ENCODE measurements at places on chromosomes 5 and 9.

DNA sequence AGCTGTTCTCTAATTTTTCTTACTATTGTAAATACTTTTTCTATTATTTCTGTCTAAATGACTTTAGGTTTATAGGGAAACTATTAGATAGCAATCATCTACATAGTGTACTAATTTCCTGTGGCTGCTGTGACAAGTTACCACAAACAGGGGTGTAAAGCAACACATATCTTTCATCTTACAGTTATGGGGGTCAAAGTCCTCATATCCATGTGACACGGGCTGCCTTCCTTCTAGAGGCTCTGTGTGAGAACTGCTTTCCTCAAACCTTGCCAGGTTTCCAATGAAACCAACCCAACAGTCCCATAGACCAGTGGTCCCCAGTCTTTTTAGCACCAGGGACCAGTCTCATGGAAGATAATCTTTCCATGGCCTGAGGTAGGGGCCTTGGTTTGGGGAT is 189.1 kb downstream of the ROR2 start:
- no peak for DNase-seq

DNA sequence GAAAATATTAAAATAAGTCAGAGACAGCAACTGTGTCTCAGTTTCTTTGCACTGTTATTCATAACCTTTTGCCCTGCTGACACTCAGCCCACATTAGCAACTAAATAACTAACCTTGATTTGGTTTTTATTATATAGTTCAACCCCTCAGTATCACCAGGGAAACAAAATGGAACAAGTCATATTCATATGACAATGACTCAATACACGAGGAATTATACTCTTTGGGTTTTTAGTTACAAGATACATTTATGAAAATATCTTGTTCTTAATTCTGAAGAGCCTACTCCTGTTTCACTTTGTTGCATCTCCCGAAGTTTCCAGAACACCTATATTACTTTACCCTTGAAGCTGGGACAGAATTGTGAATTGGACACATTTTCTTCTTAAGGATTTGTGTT is 845.4 kb downstream of the EFNA5 start:
- DNase-seq, result no peak

DNA sequence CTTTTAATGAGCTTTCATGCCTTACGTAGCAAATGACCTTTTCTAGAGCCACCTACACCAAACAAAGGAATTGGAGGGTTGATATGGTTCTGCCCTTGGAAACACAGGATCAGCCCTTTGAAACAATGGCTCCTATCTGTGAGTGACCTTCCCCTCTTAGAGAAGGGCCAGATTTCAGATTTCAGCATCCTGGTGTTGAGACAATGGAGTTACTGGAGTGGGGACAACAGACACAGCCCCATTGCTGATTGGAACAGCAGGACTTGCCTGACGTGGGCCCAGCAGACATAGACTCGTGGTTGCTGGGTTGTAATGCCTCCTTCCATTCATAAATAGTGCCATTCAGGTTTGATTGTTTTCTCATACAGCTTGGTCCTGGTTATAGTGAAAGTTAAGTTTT is 96.0 kb downstream of the GALNT10 start:
- DNase-seq, result no peak

GRCh38 chr9:99079542-99079941 is 25.4 kb upstream of the TGFBR1 start:
- no peak for DNase-seq

DNA sequence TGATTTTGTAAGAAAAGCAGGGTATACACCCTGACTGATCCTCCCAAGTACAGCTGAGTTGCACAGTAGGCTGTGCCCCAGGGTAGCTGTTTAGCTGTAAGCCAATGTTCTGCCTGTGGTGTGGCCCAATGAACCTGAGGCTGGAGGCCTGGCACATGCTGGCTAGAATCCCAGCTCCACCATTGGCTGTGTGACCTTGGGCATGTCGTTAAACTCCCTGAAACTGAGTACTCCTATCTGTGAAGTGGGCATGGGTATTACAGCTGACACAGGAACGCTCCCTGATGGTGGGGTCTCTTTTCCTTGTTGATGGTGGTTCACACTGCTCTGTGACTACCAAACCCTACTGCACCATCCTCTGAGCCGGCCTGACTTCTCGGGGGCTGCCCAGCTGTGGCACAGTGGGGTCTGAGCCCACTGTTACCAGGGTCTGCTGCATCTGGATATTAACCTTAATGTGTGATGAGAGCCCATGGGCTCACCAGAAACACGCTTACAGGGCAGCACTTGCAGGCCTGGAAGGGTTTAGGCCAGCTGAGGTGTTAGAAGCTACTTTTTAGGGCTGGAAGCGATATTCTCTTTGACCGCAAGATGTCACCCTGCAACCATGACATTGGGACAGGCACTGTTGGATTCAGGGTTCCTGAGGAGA is 7.0 kb upstream of the GADD45G start:
- no peak for DNase-seq

GRCh38 chr5:10563945-10564837 is at the start of gene ANKRD33B:
Gene ANKRD33B, plus strand, starts transcription at chr5:10564070. Its CDS starts 398 bp downstream, at chr5:10564468.
- DNase-seq, result no peak

DNA sequence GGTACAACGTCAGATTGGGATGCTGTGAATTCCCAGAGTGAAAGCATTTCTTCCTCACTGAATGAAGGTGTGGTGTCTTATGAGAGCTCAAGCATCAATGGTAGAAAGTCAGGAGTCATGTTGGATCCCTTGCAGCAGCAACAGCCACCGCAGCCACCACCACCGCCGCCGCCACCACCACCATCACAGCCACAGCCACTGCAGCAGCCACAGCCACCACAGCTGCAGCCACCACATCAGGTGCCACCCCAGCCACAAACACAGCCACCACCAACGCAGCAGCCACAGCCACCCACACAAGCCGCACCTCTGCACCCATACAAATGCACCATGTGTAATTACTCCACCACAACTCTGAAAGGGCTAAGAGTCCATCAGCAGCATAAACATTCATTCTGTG is 62.4 kb downstream of the ZNF462 start:
- DNase-seq, result no peak

DNA sequence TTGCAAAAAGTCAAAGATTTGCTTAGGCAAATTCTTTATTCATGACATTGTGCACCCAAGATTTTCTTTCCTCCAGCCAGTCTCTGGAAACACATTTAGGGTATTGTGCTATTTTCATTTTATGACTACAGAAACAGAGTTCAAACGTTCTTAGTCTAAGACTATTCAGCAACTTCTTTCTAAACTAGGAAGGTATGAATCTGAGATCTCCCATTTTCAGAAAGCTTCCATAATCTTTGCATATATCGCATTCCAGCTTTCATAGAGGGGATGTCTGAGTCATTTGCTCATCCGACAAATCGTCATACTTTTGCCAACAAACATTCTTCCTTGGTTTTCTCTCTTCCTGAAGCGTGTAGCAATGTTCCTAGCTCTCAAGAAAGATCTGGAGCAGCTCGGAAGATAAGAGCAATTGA is 1.6 kb upstream of the PAPPA start:
- peak; percentile 7 for DNase-seq

GRCh38 chr9:17942498-17942897 is 363.6 kb downstream of the SH3GL2 start:
- no peak for DNase-seq

GRCh38 chr5:87674235-87674634 is 261.5 kb upstream of the CCNH start:
- no peak for DNase-seq

DNA sequence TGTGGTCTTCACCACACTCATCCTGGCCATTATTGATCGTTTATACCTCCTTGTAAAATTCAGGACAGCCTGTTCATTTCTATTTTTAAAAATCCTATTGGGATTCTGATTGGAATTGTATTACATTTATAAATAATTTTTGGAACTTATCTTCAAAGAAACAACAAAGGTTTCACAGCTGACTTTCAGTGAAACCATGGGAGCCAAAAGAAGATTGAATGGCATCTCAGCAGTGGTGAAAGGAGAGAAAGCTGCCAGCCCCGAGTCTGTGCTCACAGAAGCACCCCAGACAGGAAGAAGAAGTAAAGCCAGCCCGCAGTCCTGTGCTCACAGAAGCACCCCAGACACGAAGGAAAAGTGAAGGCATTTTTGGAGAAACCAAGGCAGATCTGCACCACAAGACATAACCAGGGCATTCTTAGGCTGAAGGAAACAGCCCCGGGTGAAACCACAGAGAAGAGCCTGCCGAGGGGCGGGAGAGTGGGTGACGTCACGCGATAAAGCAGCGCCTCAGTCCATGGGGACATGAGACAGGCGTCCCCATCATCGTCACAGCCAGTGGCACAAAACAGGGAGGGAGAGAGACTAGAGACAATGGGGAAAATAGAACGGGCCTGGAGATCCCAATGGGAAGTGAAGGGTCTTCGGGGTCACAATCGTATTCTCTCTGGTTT is 42.5 kb upstream of the SLC9A3 start:
- DNase-seq, result no peak

DNA sequence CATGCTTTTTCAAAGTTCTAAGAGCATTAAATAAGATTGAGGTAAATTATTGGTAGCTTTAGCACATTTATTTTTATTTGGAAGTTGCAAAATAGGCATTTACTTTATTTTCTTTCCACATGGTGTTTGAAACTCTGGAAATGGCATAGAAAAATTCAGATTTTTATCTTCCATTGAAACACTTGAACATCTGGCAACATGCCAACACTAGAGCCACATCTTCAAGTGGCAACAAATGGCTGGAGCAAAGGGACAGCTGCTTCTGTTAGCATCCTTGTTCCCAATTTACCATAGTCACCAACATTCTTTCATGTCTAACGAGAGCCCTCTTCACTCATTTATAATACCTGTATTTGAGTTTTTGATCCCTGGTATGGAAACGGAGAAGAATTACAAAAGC is 539.9 kb downstream of the ZNF608 start:
- DNase-seq, result no peak

DNA sequence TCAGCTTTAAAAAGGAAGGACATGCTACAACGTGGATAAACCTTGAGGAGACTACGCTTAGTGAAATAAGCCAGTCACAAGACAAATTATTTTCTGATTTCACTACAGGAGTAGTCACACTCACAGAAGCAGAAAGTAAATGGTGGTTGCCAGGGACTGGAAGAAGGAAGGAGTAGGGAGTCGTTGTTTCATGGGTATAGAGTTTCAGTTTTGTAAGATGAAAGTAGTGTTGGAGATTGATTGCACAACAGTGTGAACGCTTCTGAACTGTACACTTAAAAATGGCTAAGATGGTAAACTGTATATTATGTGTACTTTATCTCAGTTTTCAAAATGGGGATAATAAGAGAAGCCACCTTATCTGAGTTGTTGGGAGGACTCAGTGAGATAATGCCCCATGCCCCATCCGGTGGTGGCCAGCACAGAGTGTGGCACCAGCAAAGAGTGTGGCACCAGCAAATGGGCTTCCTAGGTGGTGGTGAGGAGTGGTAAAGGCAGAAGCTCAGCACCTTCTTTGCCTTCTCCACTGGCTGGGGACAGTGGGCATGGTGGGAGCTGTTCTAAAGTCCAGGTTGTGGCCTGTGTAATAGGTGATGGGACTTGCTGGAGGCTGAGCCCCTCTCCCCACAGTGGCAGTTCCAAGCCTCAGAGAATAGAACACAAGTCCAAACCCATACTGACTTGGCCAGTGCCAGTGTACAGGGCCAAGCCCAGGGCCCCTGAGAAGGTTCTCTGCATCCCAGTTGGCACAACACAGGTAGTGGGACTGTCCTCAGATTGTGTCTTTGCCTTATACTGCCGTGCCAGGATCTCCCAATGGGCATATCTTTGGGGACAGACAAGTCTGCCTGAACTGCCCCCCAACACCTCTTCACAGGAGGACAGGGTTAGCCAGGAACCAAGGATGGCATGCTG is 4.4 kb downstream of the SLC22A4 start:
- no peak for DNase-seq

GRCh38 chr9:91775011-91775707 is 174.9 kb downstream of the ROR2 start:
- DNase-seq, result no peak

DNA sequence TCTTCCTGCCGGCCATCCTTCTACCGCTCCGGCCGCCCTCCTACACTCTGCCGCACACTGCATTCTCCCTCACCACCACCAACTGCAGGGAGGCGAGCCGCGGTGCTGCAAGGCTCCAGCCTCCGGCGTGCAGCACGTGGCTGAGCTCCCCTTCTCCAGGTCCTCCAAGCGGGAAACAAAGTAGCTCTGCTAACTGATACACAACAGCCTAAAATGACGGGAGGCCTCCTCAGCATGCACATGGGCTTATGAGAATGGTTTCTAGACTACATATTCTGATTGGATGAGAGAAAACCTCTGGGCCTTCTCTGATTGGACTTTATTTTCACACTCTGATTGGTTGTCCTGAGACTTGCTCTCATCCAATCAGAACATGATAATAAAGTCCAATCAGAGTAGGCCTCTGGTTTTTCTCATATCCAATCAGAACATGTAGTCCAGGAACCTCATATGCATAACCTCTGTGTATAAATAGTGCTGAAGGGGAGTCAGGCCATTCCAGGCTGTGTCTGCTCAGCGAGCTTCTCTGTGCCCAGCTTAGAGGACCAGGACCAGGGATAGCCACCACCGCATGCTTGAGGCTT is 27.0 kb upstream of the ZNF354B start:
- no peak for DNase-seq

DNA sequence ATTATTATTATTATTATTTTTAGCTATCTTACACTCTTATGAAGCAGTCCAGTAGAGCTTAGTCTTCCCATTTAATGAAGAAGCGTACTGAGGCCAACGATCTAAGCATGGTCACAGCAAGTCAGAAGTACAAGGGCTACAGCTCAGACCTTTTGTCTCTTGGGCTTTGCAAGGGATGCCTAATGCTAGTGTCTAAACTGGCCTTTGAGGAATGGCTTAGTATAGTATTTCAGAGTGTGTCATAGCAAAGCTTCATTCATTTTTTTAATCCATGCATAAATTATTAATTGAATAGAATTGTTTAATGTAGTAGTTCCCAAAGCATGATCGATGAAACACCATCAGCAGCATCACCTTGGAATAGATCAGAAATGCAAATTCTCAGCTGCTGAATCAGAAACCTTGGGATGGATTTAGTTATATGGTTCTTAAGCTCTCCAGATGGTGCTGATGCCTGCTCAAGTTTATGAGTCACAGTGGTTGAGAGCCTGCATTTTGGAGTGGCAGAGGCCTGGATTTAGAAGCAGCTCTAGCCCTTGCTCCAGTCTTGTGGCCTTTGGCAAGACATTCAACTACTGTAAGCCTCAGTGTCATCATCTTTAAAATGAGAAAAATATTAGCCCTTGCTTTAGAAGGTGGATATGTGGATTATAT is 6.1 kb downstream of the IL12B start:
- DNase-seq, result no peak
